ENCODE measurements at places on chromosomes 4 and X.

DNA sequence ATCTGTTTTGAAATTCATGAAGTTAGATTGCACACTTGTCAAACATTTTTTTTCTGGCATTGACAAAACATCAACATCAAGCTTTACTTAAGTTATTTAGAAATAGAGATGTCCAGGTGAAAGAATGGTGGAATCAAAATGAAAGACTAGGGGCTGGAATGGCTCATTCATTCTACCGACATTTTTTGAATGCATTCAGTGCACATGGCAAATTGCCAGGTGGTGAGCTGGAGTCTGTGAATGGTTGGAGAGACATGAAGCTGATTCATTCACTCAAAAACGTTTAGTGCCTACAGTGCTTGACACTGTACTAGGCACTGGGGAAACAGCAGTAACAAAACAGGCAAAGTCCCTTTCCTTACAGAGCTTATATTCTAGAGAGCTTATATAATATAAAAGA is 292.4 kb downstream of the PPP1R2C start:
- DNase-seq = no peak

GRCh38 chr4:95045429-95045828 is 287.7 kb downstream of the BMPR1B start:
- DNase-seq = no peak

GRCh38 chr4:183342541-183343533 is 20.6 kb upstream of the CLDN24 start:
- DNase-seq = no peak

GRCh38 chr4:152998861-152999260 is 62.7 kb downstream of the FHDC1 start:
- no peak for DNase-seq

DNA sequence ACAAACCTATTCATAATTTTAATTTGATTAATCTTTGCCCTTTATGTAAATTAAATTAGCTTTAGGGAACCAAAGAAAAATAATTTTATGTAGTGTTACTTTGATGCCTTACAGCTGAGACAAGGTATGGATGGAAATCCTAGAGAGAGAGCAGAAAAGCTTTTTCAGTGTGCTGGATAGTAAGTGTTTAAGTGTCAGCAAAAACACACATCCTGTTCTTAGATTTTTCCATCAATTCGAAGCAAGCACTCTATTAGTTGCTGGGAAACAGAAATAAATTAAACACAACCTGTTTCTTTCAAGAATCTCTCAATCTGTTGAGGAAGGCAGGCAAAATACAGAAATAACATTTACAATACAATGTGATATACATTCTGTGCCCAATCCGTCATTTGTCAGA is 327.8 kb downstream of the GALNTL6 start:
- no peak for DNase-seq

DNA sequence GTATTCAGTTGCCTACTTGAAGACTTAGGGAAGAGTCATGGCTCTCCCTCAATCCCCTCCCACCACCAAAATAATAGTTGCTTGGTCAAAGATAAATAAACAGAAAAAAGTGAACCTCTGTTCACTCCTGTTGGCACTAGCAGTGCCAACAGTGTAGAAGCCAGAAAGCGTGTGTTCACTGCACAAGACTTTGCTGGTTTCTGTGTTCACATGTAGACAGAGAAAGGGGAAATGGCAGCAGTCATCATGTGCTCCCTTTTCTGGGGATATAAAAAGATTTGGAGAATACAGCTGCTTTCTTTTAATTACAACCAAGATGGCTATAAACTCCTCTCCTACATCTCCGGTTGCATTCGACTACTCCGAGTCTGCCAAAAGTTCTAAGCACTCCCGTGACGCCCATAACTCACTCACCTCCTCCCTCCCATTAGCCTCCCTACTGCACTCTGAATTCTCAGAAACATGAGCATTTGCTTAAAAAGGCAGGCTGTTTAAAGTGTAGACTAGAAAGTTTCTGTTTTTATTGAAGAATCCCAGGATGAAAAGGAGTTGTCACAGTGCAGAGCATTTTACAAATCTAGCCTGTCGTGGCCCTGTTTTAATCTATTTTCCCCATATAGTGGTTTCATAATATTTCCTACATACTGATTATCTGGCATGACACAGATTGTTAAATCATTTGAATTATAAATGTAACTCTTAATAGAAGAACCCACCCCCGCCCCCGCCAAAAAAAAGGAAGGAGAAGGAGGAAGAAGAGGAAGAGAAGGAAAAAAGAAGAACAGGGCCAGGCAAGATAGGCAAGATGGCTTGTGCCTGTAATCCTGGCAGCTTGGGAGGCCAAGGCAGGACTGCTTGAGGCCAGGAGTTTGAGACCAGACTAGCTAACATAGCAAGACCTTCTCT is 16.7 kb downstream of the LGI2 start:
- no peak for DNase-seq

- no peak for DNase-seq
Measured at GRCh38 chr4:42607011-42607726, 49.7 kb downstream of the ATP8A1 start.

- DNase-seq = no peak
Measured at GRCh38 chr4:7330031-7330596, 104.6 kb downstream of the PSAPL1 start.

GRCh38 chr4:105061731-105062130 is 84.9 kb upstream of the TET2 start:
- DNase-seq = no peak

DNA sequence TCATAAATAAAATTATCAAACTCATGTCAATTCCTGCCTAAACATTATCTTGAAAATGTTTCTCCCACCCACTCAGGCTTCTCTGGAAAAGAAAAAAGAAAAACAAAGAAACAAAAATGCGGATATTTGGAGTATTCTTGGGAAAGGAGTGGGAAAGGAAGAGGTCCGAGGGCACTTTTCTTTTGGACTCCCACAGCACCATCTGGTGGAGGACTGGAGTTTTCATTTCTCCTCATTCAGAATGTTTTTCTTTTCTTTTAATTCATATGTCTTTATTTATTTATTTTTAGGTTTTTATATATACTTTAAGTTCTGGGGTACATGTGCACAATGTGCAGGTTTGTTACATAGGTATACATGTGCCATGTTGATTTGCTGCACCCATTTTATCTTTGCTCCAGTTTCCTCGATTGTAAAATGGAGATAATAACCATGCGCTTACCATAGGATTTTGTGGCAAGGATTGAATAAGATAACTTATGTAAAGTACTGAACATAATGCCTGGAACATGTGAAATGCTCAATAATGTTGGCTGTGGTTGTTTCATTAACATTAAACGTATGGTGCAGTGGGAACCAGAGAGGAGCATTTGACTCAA is 8.0 kb upstream of the KCNE5 start:
- DNase-seq = no peak

- no peak for DNase-seq
Measured at GRCh38 chrX:13716455-13716854, 18.0 kb downstream of the TRAPPC2 start.

- DNase-seq = no peak
Measured at GRCh38 chr4:22071749-22072148, 123.2 kb upstream of the KCNIP4 start.

GRCh38 chr4:174207367-174207766 is 76.1 kb downstream of the FBXO8 start:
- no peak for DNase-seq

All from gastrocnemius medialis (tissue), 4 donors.